ENCODE measurements at places on chromosomes 13 and 19.
A peak's percentile ranks its signal among the peaks of the same experiment; 100 is the strongest.

DNA sequence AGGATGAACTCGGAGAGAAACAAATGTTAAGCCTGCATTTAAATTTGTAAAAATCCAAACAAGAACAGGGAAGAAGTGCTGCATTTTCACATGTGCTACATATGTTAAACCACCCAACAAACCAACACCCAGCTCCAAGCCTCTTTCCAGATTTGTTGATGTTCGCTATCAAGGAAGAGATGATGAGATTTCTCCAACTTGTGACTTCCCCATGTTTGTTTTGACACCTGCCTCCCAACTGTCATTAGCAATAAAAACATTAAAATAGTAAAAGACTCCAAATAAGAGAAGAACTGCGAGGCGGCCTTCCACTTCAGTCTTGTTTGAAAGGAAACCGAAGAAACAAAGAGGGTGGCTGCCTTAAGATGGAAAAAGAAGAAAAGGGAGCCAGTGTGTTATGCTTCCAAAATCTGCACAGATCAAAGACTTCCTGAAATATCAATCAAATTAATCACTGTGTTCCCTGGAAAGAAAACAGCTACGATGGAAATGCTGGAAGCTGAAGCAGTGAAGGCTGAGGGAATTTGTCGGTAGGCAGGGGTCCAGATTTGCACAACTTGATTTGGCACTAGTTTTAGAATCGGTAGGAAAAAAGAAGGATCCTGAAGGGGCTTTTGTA is 14.0 kb upstream of the GGACT start:
- no peak for DNase-seq

DNA sequence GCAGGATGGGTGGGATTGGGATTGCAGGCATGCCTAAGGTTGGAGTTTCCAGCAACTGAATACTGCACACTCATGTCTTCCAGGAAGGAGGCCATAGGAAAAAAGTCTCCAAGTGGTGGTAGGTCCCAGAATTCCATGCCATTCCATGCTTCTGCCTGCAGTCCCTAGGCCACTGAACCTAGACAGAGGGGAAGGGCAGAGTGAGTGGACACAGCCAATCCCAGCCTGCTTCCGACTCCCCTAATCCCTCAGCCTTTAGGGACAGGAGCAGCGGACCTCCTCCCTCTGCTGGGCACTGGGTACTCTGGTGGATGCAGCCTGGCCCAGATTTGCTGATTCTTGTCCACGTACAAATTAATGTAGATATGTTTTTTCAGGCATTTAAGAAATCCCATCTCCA is 17.0 kb downstream of the VSTM2B start:
- DNase-seq: no peak

GRCh38 chr19:35596366-35596999 is 10.5 kb downstream of the PMIS2 start:
- DNase-seq: no peak

- DNase-seq: no peak
Measured at GRCh38 chr13:68350554-68350953, 1120.4 kb upstream of the PCDH9 start.

DNA sequence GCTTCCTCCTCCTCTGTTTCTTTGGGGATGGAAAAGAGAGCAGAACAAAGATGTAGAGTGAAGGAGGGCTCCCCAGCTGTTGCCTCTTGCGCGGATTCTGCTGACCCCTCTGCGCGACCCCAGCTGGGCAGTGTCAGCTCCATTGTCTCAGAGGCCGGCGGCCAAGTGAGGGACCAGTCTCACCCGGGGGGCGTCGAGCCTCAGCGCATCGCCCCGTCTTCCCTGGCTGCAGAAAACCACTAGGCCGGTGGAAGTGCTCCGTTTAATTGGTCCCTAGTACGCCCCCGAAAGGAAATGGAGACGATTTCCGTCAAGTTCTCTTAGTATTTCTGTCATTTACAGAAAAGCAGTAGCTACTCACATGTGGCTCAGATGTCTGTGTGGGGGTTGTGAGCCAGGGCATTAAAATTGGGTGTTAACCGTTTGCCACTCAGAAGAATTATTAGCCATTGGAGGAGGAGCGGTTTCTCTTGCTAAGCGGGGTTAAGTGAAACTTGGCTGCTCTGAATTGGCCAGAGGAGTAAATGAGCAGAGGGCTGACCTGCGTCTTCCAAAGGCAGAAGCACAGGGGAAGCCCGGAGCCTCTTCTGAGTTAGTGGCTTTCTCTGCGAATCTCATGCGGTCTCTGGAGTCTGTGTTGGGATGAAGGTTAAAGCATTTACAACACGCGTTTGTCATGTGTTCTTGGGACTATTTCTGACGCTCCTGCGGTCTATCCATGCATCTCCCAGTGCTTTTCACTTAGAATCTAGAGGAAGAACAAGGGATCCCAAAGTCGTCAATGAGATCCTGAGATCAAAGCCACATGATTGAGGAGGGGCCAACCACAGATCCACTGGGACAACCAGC is 132.8 kb upstream of the MYO16 start:
- no peak for DNase-seq

GRCh38 chr19:6626764-6627163 is 35.8 kb upstream of the CD70 start:
- no peak for DNase-seq

DNA sequence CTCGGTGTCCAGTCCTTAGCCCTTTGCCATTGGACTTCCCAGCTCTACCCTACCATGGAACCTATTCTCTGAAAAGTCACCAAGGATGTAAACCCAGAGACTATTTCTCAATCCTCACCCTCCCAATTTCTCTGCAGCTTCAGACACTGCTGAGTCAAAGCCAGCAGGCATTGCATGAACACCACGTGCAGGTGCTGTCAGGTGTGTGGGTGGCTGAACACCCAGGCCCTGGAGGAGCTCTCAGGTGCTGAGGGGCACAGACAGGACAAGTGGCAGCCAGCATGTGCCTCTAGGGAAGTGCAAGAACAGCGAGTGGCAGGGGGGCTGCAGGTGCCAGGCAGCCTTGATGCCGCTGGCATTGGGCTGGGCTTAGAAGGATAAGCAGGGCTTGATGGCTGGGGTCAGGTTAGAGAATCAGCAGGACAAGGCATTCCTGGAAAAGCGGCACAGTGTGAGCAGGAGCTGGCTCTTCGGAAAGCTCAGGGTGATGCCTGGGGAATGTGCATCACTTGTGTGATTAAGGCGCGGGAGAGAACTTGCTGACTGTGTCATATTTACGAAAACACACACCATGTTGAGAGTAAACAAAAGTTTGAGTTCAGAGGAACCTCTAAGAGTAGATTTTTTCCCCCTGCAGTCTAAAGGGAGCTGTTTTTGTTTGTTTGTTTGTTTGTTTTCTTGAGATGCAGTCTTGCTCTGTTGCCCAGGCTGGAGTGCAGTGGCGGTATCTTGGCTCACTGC is 83.8 kb downstream of the LNX2 start:
- no peak for DNase-seq

DNA sequence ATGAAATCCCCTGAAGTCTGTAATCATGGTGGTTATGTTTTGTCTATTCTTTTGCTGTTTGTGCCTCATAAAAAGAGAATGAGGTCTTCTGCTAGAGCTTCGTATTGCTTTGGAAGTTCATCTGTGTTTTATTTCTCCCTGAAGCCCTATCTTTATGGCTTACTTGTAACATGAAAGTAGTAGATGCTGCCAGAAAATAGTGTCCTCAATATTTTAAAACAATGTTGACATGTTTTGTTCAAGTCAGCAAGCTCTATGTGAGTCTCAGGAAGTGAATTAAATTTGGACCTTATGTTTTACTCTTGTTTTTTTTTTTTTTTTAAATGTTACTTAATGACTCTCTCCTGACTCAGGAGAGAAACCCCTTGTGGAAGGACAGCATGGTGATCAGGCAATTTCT is 130.5 kb downstream of the B3GLCT start:
- no peak for DNase-seq

GRCh38 chr19:17766543-17767131 is 15.4 kb downstream of the FCHO1 start:
- no peak for DNase-seq

DNA sequence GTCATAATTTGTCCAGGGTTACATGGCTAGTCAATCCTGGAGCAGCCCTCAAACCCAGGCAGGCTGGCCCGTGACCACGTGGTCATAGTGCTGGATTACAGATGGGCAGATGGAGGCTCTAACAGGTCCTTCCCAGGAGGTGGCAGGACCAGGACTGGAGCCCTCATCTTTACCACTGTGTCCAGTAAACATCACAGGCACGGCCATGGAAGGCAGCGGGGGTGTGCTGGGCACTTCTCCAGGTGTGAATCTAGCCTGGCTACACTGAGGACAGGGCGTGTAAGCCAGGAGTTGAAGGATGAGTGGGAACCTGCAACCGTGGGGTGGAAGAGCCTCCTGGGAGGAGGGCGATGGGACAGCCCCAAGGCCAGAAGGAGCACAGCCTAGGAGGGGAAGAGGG is 6.1 kb downstream of the CIC start:
- DNase-seq: no peak

- DNase-seq: no peak
Measured at GRCh38 chr19:53998223-53998622, 6.8 kb downstream of the CACNG6 start.

DNA sequence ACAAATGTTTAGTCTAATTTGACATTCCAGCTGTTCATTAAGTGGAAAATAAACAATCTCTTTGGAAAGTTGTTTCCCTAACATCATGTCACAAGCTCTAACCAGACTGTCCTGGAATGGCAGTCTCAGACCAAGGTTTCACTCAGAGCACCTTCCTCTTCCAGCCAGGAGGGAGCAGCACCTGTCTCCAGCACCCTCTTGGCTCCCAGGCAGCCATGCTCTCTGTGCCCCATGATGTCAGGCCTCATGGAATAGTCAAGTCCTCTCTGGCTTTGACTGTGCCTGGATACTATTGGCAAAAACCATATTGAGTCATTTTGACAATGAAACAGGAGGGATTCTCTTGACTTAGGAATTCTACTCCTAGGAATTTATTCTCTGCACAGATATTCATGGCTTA is 171.4 kb downstream of the OXGR1 start:
- DNase-seq: peak; percentile 7

- no peak for DNase-seq
Measured at GRCh38 chr19:45475537-45476291, 7.9 kb downstream of the FOSB start.

- DNase-seq: no peak
Measured at GRCh38 chr13:59479629-59480028, 684.1 kb downstream of the DIAPH3 start.

DNA sequence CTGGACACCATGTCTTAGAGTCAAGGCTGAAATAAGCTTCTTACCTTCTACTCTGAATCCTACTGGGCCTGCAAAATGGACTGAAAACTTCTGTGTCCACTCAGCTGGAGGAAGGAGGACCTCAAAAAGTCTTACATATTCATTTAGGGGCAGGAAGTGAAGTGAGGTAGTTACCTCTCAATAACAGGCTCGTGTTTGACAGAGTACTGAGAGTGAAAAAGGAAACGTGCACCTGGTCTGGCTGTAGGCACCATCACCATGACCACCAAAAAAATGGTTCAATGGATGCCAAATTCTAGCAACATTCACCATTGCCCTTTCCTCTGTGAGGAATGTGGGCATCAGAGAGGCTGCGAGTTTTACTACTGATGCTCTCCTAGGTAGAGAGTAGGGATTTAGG is 176.2 kb downstream of the RFC3 start:
- no peak for DNase-seq

- no peak for DNase-seq
Measured at GRCh38 chr19:30092721-30093569, 150.9 kb downstream of the URI1 start.

GRCh38 chr19:12933287-12934072 is at the start of gene FARSA:
Gene FARSA, minus strand, starts transcription at chr19:12933711. Its CDS starts 15 bp downstream, at chr19:12933696.
- peak; percentile 91 for DNase-seq

GRCh38 chr13:50197705-50198104 is 182.5 kb downstream of the KCNRG start:
- no peak for DNase-seq

DNA sequence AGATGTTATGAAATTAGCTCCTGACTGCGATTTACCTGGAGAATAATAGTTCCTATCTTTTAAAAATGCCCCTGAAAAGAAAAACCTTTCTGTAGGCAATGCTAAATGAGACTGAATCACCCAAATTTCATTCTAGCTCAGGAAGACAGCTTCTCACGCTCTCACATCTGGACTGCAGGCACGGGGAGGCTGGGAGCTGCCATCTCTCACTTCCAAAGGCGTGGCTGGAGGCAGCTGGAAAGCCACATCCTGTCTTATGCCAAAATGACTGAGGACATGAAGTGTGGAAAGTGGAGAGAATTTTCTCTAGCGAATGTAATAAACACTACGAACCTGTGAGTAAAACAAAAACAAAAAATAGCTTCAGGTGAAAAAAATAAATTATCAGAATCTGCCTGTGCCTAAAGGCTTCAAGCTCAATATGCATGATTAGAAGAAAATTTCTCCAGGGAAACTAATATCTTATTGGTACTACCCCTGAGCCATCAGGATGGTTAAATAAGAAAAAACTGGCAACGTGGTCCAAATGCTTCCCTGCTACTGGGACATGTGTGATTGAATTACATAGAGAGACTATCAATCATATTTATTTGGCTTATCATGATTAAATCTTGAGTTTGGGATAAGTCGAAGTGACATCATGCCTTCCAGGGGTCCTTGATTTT is 58.1 kb upstream of the UBL3 start:
- DNase-seq: no peak

GRCh38 chr13:71922194-71922593 is 55.2 kb upstream of the DACH1 start:
- no peak for DNase-seq

DNA sequence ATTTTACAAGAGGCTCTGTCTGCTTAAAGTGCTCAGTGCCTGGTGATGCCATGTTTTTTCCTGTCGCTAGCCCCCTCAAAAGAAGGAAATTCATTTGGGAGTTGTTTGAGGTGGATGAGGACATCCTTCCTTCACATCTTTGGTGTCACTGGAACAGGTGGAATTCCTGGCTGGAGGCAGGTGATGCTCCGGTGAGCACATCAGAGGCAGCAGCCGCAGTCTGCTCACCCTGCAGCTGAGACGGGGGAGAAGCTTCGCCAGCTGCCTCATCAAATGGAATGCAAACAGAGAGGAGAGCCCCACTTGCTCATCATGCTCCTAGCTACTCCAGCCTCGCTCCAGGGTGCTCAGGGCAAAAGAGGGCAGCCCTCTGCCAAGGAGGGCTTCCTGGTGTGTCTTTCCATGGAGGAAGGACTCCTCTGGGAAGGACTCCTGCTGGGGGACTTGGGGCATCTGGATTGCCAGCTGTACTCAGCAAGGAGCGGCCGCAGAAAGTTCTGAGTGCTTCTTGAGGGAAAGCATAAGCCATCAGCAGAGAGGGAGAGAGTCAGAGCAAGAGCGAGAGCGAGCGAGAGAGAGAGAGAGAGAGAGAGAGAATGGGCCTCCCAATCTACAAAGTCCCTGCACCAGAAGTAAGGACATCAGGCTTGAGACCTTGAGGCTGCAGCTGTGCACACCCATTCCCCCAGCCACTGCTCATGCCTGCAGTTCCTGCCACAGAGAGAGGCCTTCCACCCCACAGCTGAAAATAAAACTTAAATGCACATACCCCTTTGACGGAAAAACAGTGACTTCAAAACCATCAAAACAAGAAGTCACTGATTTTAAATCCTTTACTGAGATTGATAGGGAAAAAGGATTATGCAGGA is 74.3 kb upstream of the UBL3 start:
- no peak for DNase-seq

- peak; percentile 76 for DNase-seq
Measured at GRCh38 chr19:18173572-18174288, at the start of gene IFI30. Gene IFI30, plus strand, starts transcription at chr19:18173813. Its CDS starts 29 bp downstream, at chr19:18173842.

Measured in T47D (cell line).